SK-N-SH treated with all-trans-retinoic acid at 6 μM for 48 hours (cell line): ENCODE measurements at places on chromosomes 1 and 21.

DNA sequence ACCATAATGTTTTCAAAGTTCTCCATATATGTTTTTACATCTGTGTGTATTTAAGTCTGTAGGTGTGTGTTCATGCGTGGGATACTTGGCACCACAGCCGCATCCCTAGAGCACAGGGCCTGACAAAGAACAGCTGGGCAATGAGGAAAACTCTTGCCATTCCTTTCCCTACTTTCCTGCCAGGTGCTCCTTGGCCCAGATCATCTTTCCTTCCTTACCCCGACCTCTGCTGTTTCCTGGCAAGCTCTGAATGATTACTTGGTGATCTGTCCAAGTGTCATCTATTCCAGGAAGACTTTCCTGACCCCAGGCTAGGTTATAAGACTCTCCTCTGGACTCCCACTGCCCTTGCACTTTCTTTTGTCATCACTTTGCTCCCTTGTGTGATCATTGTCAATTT is 123.6 kb downstream of the ELAVL4 start:
- no peak for ATAC-seq

- ATAC-seq = no peak
These were observed 19.7 kb downstream of the AGO1 start for GRCh38 chr1:35902671-35903070.

- peak; percentile 26; the same call in 2 of the 3 replicates for ATAC-seq
These were observed 12.3 kb upstream of the SSR2 start for GRCh38 chr1:156033011-156033410.

DNA sequence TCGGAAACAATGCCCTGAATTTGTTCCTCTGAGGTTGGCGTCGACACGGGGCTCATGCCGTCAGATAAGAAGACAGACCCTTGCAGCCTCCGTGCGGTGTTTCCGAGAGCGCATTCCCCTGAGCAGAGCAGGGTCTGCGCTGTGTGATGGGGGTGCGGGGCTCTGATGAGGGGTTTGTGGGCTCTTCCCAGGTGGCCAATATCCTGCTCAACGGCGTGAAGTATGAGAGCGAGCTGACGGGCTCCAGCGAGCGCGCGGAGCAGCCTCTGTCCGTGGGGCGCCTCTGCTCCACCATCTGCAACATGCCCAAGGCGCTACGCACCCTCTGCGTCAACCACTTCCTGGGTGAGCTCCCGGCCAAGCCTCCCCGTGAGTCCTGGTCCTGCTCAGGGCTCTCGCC is 17.3 kb downstream of the SLC45A1 start:
- no peak for ATAC-seq

DNA sequence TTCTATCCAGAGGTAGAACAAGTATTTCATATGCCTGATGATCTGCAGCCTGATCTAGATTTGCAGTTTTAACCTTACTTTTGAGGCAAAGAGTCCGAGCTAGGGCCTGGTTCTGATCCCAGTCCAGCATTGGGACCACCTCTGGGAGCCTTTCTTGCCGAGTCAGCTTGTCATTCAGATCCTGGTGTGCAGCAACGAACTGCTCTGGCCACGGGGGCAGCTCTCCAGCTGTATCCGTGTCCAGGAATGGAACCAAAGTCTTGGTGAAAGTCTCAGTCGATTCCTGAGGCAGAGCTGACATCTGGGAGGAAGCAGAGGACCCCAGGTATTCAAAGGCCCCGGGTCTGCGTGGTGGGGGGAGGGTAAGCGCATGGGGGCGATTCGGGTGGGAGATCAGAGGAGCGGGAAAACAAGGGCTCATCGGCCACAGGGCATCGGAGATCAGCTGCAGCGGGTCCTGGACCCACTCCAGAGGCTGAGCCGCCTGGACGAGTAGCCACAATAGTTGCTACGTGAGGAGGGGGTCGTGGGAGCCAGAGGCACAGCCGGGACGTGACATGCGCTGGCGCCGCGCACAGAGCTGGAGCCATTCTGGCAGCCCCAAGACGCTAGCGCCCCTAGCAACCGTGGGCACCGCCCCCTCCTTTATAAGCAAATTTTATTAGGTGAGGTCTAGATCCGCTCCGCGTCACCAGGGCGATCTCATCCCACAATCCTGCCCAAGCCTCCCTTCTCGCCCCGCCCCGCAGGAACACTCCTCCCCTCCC is 32.4 kb upstream of the BSDC1 start:
- peak; percentile 59 for ATAC-seq

DNA sequence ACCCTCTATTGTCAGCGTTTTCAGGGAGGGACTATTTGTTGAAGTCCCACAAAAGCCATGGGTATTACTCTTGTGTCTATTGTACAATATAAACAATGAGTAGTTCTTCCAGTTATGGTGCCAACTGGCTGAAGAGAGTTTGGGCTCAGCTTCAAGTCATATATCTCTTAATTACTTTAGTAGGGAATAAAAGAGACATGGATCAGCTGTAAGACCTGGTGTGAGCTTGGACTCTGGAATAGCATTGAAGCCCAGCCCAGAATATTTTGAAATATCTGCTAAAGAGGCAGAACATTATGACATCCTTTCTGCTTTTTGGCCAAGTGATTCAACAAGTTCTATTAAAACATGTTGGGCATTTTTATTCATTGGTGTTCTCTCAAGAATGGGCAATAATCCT is 224.9 kb downstream of the BACH1 start:
- ATAC-seq = no peak

GRCh38 chr1:206982216-206982615 is 12.0 kb upstream of the FCAMR start:
- peak; percentile 92 for ATAC-seq

DNA sequence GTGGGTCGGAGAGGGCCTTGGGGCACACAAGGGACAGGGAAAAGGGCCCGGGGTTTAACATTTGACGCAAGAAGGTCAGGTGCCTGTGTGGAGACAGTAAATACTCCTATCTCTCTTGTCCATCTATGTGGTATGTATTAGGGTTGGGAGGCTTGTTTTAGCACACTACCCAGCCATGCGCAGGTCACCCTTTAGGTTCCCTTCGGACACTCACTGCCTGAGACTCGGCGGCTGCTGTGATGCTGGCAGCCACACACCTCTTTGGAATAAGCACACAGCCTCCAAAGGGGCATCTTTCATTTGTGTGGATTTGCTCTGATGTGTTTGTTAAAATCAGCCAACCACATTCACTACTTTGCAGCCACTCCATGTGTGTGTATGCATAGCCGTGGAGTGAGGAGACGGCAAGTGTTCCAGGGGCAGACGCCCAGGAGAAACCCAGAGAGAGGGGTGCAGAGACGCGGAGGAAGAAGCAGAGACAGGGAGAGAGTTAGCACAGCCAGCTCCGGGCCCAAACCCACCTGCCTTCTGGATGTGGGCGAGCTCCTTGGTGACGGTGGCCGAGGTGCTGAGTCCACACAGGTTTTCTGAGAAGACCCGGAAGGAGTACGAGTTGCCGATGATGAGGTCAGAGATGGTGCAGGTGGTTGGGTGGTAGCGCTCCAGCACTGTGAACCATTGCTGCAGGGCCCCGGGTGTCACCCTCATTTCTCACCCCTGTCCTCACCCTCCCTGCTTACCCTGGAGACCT is 5.7 kb downstream of the MYBPH start:
- no peak for ATAC-seq

- no peak for ATAC-seq
These were observed 157.3 kb downstream of the CASZ1 start for GRCh38 chr1:10639011-10639774.

DNA sequence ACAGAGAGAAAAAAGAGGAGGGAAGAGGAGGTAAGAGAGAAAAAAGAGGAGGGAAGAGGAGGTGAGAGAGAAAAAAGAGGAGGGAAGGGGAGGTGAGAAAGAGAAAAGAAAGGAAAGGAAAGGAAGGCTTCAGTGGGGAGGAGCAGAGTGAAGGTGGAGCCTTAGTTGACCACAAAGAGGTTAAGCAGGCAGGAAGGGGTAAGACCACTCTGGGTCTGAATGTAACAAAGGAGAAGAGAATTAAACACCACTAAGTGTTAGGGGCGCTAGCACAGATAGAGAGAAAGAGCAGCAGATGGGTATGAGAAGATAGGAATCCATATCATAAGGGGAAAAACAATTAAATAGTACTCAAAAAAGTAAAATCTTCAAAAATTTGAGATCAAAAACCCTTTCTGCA is 6.6 kb downstream of the PTPN14 start:
- ATAC-seq = no peak

- ATAC-seq = no peak
These were observed 4.3 kb downstream of the DCST1 start for GRCh38 chr1:155037851-155038441.

GRCh38 chr21:42475036-42475435 is 21.0 kb downstream of the RSPH1 start:
- no peak for ATAC-seq

DNA sequence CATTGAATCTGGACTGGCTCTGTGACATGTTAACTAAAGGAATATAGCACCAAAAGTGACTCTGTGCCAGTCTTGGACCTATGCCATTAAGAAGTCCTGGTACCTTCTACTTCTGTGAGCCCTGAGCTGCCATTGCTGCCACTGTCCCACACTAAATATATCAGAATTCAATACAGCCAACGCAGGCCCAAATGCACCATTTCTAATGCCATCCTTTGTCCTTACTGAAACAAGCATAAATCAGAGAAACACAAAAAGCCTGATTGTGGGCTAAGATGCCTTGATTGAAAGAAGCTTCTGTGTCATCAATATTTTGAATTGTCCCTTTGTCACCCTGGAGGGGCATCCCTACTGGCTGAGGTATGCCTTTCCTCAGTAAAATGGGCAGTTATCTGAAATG is 66.9 kb upstream of the NEK2 start:
- ATAC-seq = no peak

- ATAC-seq = no peak
These were observed 251.3 kb upstream of the FMN2 start for GRCh38 chr1:239840336-239840735.

DNA sequence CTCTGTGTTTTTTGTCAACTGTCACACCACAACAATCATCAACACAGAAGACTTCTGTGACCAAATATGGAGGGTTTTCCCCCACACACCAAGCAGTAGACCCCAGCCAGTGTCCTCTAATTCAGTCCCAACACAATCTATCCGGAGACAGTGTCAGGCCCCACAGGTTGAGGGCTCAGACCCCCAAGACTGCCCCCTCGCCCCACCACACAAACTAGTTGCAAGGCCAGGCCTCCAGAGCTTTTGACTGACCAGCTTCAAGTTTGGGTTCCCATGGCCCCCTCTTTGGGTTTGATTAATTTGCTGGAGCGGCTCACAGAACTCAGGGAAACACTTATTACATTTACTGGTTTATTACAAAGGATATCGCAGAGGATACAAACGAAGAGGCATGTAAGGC is 37.2 kb downstream of the NEK2 start:
- no peak for ATAC-seq
